Endothelial cell of coronary artery (primary cell): ENCODE measurements at places on chromosomes 6 and 20. TPM values are rescaled to one million over a fixed set of nuclear protein-coding genes. Genes with fewer than 3 reads are reported as not detected.

Gene COQ3
- 3.0 and 4.8 TPM in 2 replicates for total RNA-seq

Gene HDGFL1
- not detected in 2 replicates for total RNA-seq

Gene PCSK2
- total RNA-seq, result not detected in 2 replicates

Gene PAK5
- not detected in 2 replicates for total RNA-seq

Gene CD93
- 442 and 546 TPM in 2 replicates for total RNA-seq

Gene TMEM200A
- 0.38 and 1.4 TPM in 2 replicates for total RNA-seq

Gene TAAR5
- total RNA-seq, result not detected in 2 replicates

Gene MATN4
- total RNA-seq, result not detected in 2 replicates

Gene TRDN
- not detected in 2 replicates for total RNA-seq

Gene MACROD2
- 0.47 and 1.1 TPM in 2 replicates for total RNA-seq

Gene RIPPLY2
- total RNA-seq, result not detected in 2 replicates

Gene IL22RA2
- not detected in 2 replicates for total RNA-seq

Gene LY6G6D
- not detected in 2 replicates for total RNA-seq

Gene ENPP4
- total RNA-seq, result 1.8 and 2.4 TPM in 2 replicates
